ENCODE measurements at places on chromosomes 5 and 9.

DNA sequence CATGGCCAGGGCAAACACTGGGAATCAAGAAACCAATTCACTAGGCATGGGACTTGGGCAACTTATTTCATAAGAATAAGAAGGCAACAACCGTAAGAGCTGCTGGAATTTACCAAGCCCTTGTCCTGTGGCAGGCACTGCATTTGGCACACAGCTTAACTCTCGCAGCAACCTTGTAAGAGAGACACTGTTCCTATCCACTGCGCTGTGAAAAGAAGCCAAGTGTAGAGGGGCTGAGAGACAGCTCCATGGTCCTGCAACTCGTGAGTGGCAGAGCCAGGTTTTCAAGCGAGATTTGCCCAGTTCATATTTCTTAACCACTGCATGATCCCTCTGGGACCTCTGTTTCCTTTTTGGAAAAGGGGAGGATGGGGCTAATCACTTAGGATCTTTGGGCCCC is 129.3 kb upstream of the STC2 start:
- no peak for DNase-seq

GRCh38 chr9:14314424-14314928 is 535 bp upstream of the NFIB start:
- no peak for DNase-seq

GRCh38 chr9:119722384-119722783 is 353.1 kb upstream of the BRINP1 start:
- DNase-seq = no peak

DNA sequence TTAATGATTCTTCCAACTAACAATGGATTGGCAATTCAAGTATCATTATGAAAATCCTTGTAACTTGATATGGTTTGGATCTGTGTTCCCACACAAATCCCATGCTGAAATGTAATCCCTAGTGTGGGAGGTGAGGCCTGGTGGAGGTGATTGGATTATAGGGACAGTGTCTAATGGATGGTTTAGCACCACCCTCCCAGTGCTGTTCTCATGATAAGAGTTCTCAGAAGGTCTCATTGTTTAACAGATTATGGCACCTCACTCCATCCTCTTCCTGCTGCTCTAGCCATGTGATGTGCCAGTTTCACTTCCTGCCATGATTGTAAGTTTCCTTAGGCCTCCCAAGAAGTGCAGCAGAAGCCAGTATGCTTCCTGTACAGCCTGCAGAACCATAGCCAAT is 1116.2 kb upstream of the EDIL3 start:
- no peak for DNase-seq

DNA sequence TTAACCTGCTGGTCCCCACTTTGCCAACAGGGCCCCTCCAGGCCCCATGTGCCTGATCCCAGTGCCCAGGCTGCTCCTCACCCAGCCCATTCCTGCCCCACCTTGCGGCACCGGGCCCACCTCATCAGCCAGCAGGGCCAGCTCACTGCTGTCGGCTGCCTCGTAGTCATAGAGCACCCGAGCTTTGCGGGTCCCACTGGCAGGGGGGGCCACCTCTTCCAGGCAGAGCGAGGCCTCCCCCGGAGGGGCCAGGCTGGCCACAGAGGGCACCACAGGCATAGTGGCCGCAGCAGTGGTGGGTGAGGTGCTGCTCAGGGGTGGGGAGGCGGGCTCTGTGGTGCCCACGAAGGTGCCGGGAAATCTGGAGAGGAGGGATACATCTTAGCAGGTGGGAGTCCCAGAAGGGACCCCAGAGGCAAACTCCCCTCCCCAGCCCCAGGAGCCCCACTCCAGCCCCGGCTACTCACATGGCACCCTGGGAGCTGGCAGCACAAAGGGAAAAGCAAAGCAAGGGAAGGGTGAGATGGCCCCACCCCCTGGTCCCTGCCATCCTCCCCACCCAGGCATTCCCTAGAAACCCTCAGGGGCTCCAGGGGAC is 19.0 kb downstream of the SH3GLB2 start:
- no peak for DNase-seq

GRCh38 chr5:553874-554273 is 29.6 kb upstream of the SLC9A3 start:
- DNase-seq = no peak

- no peak for DNase-seq
Measured at GRCh38 chr5:129358069-129358468, 102.0 kb upstream of the ADAMTS19 start.

DNA sequence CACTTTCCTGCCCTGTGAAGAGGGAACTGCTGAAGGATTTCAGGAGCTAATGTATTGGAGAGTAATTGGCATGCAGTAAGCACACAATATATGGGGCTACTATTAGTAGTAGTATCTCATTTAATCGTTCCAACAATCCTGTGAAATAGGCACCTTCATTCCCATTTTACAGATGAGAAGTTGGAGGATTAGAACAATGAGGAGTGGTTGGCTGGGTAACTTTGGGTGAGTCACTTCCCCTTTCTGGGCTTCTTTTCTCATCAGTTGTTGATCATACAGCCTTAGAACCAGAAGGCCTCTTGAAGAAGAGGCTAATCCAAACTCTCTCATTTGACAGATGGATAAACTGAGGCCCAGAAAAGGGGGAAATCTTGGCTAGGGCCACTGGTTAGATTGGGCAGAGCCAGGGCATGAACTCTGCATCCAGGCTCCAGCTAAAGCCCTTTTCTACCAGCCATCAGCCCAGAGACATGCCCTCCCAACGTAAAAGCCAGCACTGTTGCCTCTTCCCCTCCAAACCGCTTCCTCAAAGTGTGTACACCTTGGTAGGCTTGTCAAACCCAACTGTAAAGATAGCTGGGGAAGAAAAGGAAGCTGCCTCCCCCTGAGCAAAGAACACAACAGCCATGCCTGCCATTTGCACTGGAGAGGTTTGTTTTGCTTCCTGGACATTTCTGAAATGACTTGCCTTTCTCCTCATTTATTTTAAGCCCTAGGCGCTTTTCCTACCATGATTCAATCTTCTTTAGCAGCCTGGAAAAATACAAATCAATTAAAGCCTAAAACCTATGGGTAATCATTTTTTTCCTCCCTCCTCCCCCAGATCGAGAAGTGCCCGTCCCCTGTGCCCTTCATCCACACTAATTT is 992 bp downstream of the SPACA9 start:
- DNase-seq = no peak

DNA sequence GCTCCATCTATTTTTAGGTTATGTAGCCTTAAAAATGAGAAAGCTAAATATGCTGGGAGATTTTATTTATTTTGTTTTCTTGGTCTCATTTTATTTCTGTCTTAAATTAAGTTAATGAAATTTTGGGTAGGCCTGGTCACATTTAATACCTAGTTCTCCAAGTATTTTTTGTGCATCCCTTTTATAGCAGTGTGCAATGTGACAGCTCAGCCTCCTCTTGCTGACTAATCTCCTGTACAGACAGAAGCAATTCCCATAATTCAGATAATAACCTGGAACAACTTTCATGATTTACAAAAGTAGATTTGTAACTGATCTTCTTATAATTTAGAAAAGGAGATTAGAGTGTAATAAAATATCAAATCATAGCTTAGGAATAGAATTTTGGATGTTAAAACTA is 403.9 kb downstream of the ADGRV1 start:
- no peak for DNase-seq

GRCh38 chr9:125690679-125691078 is 16.3 kb downstream of the MAPKAP1 start:
- no peak for DNase-seq

DNA sequence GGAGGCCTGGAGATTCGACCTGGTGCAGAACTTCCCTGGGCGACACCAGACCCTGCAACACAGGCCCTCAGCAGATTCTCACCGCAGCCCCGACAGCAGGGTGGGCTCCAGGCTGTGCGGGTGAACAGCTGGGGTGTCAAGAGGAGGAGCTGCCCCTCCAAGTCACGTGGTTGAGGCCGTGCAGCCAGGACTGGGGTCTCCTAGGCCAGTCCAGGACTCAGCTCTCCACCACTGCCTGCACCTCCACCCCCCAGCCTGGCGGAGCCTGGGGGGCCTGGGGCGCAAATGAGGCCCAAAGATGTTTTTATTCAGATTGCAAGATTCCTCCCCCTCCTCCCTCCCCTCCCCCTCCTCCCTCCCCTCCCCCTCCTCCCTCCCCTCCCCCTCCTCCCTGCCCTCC is 9.2 kb upstream of the AGPAT2 start:
- no peak for DNase-seq

- no peak for DNase-seq
Measured at GRCh38 chr9:11159318-11159862, 546.6 kb upstream of the PTPRD start.

DNA sequence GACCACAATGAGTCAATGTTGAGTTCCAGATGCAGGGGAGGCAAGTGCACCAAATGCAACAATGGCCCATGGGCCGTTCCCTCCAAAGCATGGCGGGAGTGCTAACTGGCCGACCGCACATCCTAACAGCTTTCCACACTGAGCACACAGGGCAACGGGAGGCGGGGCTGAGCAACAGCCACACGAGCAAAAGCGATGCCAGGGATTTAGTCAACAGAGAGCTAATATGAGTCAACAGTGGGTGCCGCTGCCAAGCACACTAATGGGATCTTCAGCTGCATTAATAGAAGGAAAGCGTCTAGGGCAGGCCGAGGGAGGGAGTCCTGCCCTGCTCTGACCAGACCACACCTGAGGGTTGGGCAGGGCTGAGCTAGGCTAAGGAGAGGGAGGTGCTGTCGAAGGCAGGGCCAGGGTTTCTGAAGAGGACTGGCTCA is 4.6 kb downstream of the EPB41L4B start:
- no peak for DNase-seq

DNA sequence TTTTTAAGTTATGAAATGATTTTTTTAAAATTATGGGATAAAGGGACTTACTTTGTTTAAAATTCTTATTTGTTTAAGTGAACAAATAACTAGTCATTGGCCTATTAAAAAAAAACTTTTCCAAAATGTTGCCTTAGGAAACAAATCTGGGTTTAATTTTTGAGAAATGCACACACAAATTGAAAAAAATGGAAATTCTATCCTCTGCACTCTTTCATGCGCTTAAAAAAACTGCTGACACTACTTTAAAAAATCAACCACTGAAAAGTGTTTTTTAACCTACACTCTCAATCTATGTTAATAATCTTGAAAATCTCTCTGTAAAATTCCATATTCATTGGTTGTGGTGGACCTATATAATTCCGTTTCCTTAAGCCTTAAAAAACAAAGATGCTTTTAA is 163.4 kb upstream of the DAB2 start:
- no peak for DNase-seq

DNA sequence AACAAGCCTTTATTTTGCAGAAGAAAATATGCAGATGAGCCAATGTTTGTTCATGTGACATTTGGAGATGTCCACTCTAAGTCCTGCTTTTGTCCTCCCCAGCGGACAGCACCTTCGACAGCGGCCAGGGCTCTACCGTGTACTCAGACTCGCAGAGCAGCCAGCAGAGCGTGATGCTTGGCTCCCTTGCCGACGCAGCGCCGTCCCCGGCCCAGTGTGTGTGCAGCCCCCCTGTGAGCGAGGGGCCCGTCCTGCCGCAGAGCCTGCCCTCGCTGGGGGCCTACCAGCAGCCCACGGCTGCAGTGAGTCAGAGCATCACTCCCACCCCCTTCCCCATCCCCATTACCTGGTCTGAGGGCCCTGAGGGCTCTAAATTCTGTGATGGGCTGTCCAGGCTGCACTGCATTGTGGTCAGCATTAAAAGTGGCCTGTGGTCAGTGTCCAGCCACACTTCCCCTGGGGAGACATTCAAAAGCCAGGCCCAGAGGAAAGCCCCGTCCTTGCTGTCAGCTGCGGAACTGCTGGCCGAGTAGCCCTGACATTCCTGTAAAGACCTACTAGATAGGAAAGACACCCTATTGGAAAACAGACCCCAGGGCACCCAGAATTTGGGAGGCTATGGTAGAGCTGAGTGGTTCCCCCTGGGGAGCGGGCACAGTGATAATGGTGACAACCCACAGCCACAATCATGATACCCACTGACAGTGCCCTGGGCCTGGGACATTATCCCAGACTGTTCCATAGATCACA is 69.0 kb downstream of the WNK2 start:
- DNase-seq = no peak

DNA sequence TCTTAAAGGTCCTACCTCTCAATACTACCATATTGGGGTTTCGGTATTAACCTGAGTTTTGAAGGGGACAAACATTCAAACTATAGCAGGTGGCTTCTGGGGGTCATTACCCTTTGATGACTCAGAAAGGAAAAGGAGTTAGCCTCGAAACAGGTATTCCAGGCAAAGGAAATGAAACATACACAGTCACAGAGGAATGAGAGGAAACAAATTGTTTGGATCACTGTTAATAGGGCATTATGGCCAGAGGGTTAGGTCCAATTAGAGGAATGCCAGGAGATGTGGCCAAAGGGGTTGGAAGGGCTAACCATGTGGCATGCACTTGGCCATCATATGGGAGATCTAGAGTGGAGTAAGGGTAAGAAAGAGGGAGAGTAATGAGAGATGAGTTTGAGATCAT is 23.9 kb upstream of the NIM1K start:
- DNase-seq = no peak

DNA sequence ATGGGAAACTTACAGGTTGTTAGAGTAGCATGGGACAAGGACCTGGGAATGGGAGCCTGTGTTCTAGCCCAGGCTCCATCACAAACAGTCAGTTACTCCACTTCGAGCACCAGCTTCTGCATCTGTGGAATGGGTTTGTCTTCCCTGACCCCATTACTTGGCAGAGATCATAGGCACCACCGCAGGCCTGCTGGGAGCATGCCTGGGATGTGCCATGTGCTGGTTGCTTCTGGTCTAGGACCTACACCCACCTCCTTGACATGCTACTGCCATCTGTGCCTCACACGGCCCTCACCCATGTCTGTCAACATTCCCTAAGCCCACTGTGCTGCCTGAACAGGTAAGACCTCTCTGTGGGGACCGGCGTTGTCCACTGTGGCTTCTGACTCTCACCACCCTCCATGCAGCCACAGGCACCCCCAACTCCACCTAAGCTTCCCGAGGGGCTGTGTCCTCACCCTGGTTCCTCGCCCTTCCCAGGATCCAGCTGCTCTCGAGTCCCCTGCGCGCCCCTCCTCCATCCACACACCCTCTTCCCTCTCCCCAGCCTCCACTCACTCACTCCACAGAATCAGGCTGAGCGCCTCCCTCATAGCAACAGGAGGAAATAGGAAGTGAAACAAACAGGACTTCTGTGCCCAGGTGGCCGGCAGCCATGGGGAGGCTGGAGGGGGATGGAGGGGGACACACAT is 85.9 kb upstream of the FAM120A start:
- DNase-seq = no peak

DNA sequence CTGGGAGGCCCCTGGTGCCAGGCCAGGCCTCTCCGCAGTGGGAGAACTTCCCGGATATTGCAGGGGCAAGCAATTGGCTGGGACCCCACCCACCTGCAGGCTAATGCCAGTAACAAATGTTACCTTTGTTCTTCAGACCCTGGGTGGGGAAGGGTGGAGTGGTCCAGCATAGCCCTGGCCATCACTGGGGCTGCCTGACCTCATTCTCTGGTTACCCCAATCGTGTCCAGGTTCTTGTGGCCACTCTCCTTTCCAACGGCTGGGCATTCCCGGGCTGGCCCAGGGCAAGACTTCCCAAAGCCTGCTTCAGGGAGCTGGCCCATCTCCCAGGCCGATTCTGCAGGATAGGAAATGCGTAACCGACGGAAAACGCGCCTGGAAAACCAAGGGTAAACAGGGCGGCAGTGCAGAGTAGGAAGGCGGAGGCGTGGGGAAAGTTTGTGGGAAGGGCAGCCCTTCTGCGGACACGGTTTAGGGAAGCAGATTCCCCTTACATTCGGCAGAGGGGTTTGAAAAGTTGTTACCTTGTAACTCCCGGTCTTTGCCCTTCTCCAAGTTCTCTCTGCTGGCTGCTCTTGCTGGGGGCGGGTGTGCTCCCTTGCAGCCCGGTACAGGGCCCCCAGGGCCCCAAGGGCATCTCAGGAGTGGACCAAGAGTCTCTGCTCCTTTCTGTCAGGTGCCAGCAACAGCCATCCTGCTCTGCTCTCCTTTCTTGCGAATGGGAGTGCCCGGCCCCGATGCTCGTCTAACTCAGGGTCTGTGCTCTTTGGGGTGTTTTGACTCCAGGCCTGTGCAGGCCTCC is 3.5 kb downstream of the NRARP start:
- DNase-seq = no peak

Data from stimulated activated CD8-positive, alpha-beta memory T cell treated with anti-CD3 and anti-CD28 coated beads, Interleukin-4, amount 100 ng/mL, for 48 hours (primary cell).